ENCODE measurements at places on chromosomes 11 and 22. TPM values are rescaled to one million over a fixed set of nuclear protein-coding genes. Genes with fewer than 3 reads are reported as not detected.

Gene MS4A6E
- not detected for total RNA-seq

Gene ROBO4
- total RNA-seq: not detected

Gene OR52E8
- total RNA-seq: not detected

Gene OR4D5
- total RNA-seq: not detected

Gene WBP2NL
- total RNA-seq: not detected

Gene MMP3
- total RNA-seq: 46.7 TPM

DNA sequence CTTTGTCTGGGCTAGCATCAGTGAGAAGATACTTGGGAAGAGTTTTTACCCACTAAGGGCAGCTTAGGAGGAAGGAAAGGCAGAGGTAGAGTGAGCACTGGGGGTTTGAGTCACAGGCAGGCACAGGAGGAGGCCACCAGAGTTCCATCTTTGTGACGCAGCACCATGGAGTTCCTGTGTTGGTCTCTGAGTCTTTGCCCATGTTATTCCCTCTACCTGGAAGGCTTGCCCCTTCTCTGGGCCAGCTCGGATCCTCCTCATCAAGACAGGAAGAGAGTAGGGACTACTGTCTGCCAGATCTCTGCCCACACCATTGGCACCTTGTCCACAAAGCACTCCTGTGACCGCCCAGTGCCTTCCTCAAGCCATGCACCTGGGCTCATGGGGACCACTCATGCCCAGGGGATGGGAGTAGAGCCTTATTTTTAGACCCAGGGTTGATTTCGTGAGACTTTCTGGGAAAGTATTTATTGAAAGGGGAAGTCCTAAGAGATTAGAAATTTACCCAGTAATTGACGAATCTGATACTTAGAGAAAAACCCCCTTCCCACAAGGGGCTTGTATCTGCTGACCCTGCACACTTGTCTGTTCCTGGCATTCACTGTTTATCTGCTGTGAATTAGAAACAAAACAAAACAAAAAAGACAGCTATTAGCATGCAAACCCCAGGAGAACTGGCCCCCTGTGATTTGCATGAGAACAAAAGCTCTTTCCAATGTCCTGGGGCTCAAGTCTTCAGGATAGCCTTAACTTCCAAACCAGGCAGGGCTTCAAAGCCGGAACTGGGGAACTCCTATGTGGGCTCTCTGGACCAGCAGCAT, 35.9 kb upstream of the MYEOV start:
- no peak for DNase-seq

GRCh38 chr11:113411536-113411935, 24.0 kb downstream of the ANKK1 start:
- no peak for DNase-seq

- DNase-seq: no peak
Observed at GRCh38 chr11:112437096-112437495, 176.4 kb upstream of the PLET1 start.

- peak; percentile 87 for DNase-seq
Observed at GRCh38 chr22:27107824-27108223, 450.4 kb downstream of the MIAT start.

DNA sequence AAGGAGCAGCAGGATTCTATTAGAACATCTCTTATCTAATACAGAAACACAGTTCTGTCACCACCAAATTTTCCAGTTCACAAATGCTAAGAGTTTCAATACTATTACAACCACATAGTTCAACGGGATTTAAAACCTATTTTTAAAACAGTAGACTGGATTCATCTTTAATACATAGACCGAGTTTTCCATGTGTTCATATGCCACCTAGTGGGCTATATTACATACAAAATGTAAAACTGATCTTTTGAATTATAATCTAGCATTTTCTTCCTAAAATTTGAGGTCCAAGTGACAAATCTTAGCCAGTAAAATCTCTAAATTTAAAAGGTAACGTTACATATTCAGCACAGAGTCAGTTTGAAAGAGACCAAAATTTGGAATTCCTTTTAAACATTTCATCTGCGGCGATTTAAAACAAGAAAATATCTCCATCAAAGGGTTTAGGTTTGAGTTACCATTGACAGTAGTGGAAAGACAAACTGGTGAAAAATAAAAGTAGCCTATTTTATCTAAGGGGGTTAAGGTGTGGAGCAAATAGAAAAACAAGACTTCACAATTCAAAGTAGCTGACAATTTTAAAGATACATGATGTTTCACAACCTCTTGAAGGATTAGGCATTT, 269.3 kb upstream of the MPPED2 start:
- DNase-seq: peak; percentile 34

GRCh38 chr11:131957875-131958274, 587.5 kb downstream of the NTM start:
- DNase-seq: no peak

GRCh38 chr11:130873761-130874160, 42.5 kb downstream of the SNX19 start:
- no peak for DNase-seq

- no peak for DNase-seq
Observed at GRCh38 chr22:29780748-29781676, 13.8 kb downstream of the UQCR10 start.

- DNase-seq: no peak
Observed at GRCh38 chr22:42919199-42919598, 62.1 kb upstream of the ARFGAP3 start.

DNA sequence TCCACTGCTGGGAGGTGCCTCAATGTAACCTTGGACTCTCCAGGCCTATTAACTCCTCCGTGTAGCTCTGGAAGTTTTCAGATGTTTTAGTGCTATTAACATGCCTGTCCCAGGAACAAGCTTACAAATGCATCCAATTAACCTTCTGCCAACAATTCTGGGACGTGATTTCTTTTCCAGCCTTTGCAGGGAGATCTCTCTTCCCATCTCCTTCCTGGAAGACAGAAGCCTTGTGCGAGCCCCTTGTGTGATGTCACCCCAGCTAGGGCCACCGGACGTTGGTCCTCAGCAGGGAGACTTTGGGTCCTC, 47.7 kb upstream of the SYT7 start:
- no peak for DNase-seq

DNA sequence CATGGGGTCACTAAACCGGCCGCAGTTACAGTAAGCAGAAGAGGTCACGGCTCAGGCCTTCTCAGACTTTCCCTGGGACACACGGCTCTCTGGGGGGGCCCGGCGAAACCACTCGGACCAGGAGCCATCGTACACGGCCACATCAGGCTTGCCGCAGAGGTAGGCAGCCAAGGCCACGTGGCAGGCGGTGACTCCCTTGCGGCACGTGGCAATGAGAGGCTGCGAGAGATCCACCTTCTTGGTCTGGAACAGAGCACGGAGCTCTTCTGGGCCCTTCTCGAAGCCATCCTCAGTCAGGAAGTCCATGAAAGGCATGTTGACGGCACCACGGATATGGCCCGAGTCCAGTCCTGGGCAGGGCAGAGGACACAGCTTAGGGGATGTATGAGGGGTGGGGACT, 8.3 kb downstream of the TST start:
- DNase-seq: no peak

DNA sequence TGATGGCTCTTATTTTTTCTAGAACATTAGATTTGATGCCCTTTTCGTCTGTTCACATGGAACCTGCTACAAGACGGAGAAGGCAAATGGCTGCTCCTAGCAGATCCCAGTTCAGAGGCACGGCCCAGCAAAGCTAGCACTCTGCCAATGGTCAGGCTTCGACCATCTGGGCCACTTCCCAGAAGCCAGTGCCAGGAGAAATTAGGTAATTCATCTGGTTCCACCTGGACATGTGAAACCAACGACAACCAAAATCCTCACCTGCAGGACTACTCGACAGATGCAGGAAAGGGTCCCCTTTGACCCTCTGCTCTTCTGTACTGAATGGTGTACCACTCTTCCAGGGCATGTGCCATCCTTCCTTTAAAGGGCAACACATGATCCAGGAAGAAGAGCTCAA, 25.4 kb downstream of the MICAL3 start:
- DNase-seq: no peak

Measured in H4 (cell line).